ENCODE measurements at places on chromosomes 11 and 22.

GRCh38 chr11:18223591-18224387 is 12.8 kb downstream of the SAA4 start:
- DNase-seq = no peak

DNA sequence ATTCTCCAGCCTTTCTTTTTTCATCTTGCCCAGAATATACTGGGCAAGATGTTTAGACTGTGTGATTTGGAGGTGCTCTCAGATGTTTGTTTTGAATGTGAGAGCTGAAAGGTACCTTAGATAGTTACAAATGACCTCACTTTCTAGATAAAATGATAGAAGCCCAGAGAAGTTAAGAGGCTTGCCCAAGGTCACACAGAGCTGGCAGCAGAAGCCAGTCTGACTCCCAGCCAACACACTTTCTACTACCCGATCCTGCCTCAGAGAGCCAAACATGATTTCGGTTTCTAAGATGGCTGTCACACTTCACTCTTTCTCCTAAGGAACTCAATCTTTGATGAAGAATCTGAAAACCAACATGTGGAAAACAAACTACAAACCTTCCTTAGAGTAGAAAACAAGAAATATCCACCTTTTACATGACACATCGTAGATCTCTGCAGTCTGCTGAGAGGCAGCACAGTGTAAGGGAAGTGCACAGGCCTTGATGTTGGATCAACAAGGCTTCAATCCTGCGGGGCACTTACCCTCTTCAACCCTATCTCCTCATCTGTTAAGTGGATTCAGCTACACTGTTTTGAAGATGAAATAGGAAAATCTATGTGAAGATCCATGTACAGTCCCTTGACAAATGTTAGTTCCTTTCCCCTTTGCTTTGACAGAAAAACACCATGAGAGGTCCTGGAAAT is 58.6 kb downstream of the SYTL2 start:
- DNase-seq = no peak

DNA sequence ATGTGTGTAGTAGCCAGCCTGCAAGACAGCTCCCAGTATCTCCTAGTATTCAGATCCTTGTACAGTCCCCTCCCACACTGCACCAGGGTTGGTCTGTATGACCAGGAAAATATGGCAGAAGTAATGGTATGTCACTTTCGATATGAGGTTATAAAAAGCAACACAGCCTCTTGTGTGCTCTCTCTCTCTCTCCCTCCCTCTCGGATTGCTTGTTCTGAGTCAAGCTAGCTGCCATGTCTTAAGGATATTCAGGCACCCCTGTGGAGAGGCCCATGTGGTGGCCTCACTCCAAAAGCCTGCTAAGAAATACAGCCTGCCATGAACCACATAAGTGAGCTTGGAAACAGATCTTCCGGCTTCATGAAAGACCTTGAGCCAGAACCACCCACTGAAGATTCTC is 25.4 kb downstream of the FXYD6 start:
- DNase-seq = peak; percentile 68

- peak; percentile 75 for DNase-seq
Measured at GRCh38 chr22:38083931-38084631, at the start of gene SLC16A8. Gene SLC16A8 (minus strand): TSS chr22:38084184. CDS start chr22:38082873, 1,311 bp downstream.

GRCh38 chr22:37951305-37951704 is 2.1 kb downstream of the C22orf23 start:
- no peak for DNase-seq

Data from endodermal cell (in vitro differentiated cells).